ENCODE measurements at places on chromosomes 3 and 15.

DNA sequence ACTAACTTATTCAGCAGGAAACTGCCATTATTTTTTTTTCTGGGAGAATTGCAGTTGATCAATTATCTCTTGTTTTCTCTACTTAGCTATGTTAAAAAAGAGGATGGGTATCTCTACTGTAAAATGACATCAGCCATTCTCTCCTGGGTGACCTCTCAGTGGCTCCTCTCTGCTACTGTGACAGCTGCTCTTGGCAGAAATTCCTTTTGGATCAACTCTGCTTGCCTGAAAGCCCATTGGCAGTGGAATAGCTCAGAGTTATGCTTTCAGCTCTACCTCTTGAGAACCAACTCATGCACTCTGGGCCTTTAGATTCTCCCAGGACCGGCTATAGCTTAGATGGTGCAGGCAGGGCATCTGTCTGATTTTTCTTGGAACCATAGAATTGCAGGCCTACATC is 99.9 kb upstream of the GAP43 start:
- DNase-seq: no peak

DNA sequence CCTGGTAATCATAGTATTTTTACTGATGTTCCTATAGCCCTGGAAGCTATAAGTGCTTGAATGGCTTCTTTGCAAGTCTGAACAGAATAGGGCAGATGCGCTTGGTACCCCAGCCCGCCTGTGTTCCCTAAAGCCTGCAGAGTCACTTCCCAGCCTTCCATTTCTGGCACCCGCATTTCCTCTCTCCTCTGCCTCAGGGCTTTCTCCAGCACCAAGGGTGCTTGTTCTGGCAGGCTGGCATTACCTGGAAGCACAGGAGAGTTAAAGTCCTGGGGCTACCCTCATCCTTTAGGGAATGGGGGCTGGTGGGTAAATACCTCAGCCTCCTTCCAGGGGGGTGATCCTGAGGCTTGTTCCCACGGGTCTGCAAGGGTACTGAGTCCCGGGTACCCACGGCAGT is 7.4 kb upstream of the CHRNA3 start:
- no peak for DNase-seq

DNA sequence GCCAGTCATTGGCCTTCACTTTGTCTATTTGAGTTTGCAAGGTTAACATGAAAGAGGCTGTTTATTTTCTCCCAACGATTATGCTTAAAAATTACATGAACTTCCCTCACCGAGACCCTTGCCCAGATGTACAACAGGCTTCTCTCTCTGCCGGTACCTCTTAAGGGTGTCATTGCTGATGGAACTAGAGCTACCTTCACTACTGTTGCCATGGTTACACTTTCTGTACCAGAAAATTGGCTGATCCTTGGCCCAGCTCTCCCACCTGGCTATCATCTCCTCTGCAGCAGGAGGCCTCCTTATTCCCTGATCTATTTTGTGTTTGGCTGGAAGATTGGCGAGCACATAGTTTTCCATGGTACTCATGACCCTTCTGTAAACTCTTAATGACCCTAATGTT is 24.0 kb upstream of the LIPC start:
- DNase-seq: no peak

DNA sequence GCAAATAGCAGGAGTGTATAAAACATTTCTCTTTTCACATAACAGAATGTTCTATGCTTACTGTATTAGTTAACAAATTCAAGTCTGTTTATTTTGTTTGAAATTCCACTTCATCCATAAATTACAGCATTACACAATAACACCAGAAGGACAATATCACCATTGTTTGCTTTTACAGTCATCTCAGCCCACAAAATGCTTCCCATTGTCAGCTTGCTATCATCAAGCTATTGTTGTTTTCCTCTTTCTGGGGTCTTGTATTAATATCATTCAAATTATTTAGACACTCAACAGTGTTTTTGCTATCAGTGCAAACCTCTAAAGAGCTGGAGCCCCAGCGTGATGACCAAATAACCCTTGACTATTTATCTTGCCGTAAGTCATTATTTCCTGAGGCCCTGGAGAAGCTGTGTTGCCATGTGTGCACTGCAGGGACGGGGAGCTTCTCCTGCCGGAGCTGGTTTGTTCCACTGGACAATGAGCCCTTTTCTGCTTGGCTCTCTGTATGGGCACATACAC is 1.1 kb downstream of the SAMMSON start:
- no peak for DNase-seq

DNA sequence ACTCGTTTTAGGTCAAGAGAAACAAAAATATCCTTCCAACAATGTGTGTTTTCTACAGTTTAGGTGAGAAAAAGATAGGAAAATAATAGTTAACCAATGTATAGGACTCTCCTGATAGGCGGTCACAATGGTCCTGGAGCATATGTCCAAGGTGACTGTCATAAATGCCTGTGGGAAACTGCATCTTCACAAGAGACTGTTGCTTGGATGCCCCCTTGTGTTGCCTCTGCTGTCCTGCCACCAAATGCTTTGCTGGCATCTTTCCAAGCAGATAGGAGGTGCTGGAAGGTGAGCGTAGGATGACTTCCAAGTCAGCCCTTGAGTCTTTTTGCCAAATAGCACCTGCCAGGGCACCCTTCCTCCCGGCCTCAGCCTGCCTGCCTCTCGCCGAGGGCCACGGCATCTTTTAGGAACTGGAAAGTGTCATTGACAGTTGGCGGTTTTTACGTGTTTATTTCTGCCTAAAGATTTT is 24.1 kb upstream of the SACM1L start:
- no peak for DNase-seq

DNA sequence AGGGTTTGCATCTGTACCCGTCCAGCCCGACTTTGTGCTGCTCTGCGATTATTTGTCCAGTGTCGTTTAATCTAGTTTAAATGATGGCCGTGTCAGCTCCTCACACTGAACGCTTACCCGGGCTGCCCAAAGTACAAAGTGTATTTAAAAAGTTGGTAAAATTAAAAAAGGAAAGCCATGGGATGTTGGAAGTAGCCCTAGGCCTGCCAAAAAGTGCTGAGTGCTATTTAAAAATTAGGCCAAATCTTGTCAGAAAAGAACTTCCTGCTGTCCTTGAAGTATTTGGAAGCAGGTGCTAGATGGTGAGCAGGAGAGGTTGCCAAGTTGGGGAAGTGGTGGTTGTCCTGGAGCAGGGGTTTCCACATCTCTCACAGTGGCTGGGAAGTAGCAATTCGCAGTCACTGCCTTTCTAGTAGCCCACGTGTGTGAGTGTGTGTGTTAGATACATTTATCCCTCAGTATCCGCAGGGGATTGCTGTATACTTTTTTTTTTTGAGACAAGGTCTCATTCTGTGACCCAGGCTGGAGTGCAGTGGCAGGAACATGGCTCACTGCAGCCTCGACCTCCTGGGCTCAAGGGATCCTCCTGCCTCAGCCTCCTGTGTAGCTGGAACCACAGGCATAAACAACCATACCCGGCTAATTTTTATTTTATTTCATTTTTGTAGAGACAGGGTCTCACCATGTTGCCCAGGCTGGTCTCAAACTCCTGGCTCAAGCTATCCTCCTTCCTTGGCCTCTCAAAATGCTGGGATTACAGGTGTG is 664 bp downstream of the PPCDC start:
- DNase-seq: no peak

DNA sequence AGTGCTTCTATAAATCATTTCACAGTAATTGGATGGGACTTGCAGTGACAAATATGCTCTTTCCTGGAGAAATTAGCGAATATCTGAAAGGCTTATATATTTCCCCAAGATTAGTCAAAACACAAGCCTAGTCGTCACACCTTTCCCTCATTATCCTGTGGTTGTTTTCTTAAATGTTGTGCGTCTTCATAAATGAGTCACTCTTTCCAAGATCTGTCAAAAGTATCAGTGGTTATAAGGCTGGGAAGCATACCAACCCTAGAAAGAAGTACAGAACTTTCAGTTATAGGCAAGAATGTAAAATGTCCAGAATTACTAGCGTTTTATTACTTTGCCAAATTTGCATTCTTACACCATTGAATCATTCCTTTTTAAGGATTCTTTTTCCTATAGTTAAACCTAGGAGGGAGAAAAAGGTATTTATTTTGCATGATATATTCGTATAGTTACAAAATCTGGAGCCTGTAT is 33.6 kb downstream of the TMEM212 start:
- no peak for DNase-seq

GRCh38 chr3:38006445-38006995 is 15.9 kb downstream of the VILL start:
- no peak for DNase-seq

DNA sequence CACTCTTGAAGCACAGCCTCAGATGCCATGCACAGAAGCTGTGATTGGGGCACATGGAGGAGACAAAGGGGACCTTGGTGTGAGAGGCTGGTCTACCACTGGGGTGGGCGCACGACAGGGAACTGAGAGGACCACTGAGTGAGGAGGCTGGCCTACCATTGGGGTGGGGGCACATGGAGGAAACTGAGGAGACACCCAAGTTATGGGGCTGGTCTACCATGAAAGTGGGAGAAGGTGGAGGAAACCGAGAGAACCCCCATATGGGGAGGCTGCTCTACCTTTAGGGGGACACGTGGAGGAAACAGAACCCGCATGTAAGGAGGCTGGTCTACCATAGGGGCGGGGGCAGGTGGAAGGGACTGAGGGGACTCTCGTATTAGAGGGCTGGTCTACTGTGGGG is 153.4 kb downstream of the FBLN2 start:
- no peak for DNase-seq

- no peak for DNase-seq
Observed at GRCh38 chr3:8517487-8517886, 15.9 kb downstream of the LMCD1 start.

Data from left kidney (tissue), 8 donors.